ENCODE measurements at places on chromosomes 12 and 14.
A peak's percentile ranks its signal among the peaks of the same experiment; 100 is the strongest.

DNA sequence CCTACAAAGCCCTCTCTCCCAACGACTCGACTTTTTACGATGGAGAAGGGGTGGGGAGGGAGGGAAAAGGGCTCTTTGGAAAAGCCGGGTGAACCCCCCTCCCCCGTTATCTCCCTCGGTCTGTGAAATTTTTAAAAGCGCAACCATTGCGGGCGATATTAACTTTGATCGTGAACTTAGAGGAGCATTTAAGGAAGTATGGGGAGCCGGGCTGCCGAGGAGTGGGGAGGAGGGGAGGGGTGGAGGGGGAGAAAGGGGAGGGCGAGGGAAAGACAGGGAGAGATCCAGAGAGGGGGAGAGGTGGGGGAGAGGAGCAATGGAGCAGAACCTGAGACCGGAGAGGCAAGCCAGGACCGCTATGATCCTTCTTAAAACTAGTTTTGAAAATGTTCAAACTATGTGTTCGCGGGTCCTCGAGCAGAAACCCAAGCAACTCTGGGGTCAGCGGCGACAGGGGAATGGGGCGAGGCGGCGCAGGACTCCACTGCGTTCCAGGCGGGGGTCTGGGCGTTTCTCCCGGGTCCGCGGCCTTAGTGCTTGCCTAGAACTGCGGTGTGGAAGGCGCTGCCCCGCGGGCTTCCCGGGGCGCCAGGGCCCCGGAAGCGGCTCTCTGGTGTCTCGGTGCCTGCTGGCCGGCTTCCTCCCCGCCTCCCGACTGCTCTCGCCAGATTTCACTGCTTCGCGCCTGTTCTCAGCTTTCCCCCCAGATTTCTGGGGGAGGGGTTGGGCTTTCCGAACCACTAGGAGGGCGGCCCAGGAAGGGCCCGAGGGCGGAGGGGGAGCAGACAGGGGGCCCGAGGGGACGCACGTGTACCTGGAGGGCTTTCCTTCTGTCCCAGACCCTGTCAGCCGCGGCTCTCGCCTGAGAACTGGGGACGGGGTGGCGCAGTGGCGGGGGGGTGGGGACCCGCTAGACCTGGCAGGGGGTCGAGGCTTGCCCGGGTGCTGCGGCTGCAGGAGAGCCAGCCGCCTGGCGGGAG is at the start of gene HOTAIR:
HOTAIR (minus strand) TSS at position 871 of the 980 bp plus-strand sequence.
- peaks cover 26% of the 10 kb centered on the region for H3K4me1 ChIP-seq
- H3K4me3 ChIP-seq, result peak within 1 kb of the TSS; percentile 47
- peak; percentile 54 for DNase-seq
- peaks cover 100% of the 10 kb centered on the region for H3K27me3 ChIP-seq
- H3K27ac ChIP-seq, result no peak within 1 kb of the TSS

DNA sequence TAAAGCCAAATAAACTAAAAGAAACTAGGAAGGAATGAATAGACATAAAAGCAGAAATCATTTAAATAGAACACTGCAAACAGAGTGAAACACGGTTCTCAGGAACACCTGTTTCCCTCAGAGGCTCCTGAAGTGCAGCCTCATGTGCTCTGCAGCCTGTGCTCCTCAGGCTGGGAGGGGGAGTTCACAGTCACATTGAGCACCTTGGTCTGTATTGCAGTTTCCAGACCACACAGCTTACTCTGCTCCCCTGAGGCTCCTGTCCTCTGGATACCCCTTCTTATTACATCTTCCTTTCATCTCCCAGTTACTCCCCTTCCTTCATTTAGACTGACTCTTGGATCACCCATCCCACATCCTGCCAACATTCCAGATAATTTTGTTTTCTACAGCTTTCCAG is 49.7 kb upstream of the DCD start:
- H3K27ac ChIP-seq, result no peak overlapping the region
- no peak overlapping the region for H3K4me3 ChIP-seq
- no peaks in the 10 kb centered on the region for H3K4me1 ChIP-seq
- H3K36me3 ChIP-seq, result no peaks in the 10 kb centered on the region
- H3K27me3 ChIP-seq, result no peaks in the 10 kb centered on the region

- no peaks in the 10 kb centered on the region for H3K36me3 ChIP-seq
- H3K27me3 ChIP-seq, result no peaks in the 10 kb centered on the region
These were observed 24.6 kb upstream of the NUDT14 start for GRCh38 chr14:105205673-105206208.

DNA sequence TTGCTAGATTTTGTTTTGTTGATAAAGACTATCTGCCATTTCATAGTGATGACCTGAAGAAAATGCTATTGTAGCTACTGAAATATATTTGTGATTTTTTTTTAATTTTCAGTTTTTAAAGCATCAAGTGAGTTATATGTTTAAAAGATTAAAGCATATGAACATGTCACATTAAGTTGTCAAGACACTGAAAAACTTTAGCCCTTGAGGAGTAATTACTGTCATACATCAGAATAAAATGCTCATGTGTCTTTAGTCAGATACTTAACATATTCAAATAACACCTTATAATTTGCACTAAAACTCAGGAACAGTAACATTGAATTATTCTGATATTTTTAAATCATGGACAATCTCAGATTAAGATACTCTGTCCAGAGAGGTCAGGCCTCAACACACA is 108.1 kb upstream of the ATXN7L3B start:
- no peak overlapping the region for H3K27ac ChIP-seq
- DNase-seq, result no peak
- H3K4me1 ChIP-seq, result no peaks in the 10 kb centered on the region
- H3K4me3 ChIP-seq, result no peak overlapping the region

DNA sequence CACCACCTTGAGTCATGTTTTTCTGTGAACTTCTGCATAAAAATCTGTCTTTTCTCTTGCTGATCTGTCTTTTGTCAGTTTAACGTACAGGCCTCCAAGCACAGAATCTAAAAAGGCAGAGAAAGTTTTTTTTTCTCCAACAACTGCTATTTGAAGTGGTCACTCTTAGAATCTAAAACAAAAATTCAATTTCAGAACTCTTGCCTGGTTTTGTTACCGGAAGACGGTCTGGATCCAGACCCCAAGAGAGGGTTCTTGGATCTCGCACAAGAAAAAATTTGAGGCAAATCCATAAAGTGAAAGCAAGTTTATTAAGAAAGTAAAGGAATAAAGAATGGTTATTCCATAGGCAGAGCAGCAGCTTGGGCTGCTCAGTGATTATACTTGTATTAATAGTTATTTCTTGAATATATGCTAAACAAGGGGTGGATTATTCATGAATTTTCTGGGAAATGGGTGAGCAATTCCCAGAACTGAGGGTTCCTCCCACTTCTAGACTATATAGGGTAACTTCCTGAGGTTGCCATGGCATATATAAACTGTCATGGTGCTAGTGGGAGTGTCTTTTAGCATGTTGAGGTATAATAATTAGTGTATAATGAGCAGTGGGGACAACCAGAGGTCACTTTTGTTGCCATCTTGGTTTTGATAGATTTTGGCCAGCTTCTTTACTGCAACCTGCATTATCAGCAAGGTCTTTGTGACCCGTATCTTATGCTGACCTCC is 150.0 kb upstream of the PLEKHA5 start:
- peak overlapping the region; percentile 56 for H3K27ac ChIP-seq
- 0 out of 2 replicates have a peak overlapping the region, but pooled peaks have one; percentile 3 for H3K4me3 ChIP-seq
- no peaks in the 10 kb centered on the region for H3K27me3 ChIP-seq
- DNase-seq, result no peak
- peaks cover 39% of the 10 kb centered on the region for H3K4me1 ChIP-seq
- H3K36me3 ChIP-seq, result no peaks in the 10 kb centered on the region

DNA sequence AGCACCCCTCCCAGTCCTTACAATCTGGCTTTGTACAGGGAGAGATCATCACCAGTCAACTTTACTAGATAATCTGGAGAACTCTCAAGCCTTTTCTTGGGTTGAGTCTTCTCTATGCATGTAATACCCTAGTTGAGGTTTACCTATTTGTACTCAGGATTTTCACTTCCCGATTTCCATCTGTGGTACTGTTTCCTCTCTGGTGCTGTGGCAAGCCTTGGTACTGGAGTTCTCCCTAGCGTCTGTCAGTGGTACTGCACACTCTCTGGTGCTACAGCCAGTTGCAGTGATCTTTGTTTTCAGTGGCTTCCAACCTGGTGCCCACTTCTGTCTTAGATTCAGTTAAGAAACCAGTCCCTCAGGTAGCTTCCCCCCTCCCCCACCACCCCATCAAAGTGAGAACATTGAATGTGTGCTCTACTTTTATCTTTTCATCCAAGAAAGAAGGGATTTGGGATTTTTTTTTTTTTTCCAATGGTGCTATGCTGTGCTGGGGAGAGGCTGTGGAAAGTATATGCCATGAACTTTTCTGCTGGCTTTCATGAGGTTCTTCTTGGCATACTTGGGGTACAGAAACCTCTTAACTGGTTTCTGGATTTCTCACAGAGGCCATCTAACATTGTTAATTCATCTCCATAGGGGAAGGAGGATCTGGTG is 69.4 kb upstream of the EVL start:
- no peaks in the 10 kb centered on the region for H3K4me1 ChIP-seq
- no peak overlapping the region for H3K4me3 ChIP-seq
- DNase-seq, result peak; percentile 93
- H3K36me3 ChIP-seq, result no peaks in the 10 kb centered on the region
- H3K27ac ChIP-seq, result no peak overlapping the region

- no peaks in the 10 kb centered on the region for H3K4me1 ChIP-seq
- DNase-seq, result no peak
- no peaks in the 10 kb centered on the region for H3K36me3 ChIP-seq
These were observed 11.7 kb upstream of the TMX1 start for GRCh38 chr14:51228391-51228790.

- DNase-seq, result no peak
- no peak overlapping the region for H3K4me3 ChIP-seq
- H3K27ac ChIP-seq, result no peak overlapping the region
- no peaks in the 10 kb centered on the region for H3K4me1 ChIP-seq
- H3K27me3 ChIP-seq, result no peaks in the 10 kb centered on the region
These were observed 10.6 kb downstream of the EIF2B2 start for GRCh38 chr14:75013290-75013689.

- no peak overlapping the region for H3K27ac ChIP-seq
- H3K27me3 ChIP-seq, result no peaks in the 10 kb centered on the region
- peaks cover 20% of the 10 kb centered on the region for H3K4me1 ChIP-seq
These were observed 76.5 kb downstream of the SPRING1 start for GRCh38 chr12:116661341-116661740.

DNA sequence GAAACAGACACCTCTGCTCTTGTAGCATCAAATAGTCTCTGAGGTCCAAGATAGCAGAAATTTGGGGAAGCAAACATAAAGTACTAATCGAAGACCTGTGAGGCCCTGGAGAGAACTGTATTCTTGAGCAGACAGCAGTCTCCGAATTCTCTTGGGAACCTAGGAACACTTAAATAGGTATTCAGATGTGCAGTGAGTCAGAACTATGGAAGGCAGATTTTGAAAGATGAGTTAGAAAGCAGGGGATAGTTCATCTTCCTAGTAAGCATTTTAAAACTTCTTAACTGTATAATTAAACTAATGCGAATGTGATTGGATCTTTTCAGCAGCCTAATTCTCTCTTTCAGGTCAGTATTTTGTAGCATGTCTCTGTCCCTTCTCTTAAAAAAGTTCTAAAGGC is 30.6 kb downstream of the NAA30 start:
- no peak overlapping the region for H3K4me3 ChIP-seq
- no peaks in the 10 kb centered on the region for H3K4me1 ChIP-seq
- H3K27me3 ChIP-seq, result no peaks in the 10 kb centered on the region
- no peak for DNase-seq
- H3K36me3 ChIP-seq, result no peaks in the 10 kb centered on the region
- no peak overlapping the region for H3K27ac ChIP-seq

DNA sequence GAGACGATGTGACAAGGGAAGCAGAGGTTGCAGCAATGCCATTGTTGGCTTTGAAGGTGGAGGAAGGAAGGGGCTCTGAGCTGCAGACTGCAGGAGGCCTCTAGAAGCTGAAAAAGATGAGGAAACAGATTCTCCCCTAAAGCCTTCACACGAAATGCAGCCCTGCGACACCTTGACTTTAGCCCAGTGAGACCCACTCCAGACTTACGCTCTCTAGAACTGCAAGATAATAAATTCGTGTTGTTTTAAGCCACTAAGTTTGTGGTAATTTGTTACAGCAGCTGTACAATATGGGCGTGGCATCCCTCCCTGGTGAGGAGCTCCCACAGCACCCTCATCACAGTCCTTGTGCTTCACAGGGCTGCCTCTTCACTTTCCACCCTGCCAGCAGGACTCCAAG is 53.2 kb downstream of the GOLGA5 start:
- H3K4me3 ChIP-seq, result no peak overlapping the region
- no peaks in the 10 kb centered on the region for H3K36me3 ChIP-seq
- H3K27ac ChIP-seq, result no peak overlapping the region
- H3K4me1 ChIP-seq, result no peaks in the 10 kb centered on the region
- no peak for DNase-seq

DNA sequence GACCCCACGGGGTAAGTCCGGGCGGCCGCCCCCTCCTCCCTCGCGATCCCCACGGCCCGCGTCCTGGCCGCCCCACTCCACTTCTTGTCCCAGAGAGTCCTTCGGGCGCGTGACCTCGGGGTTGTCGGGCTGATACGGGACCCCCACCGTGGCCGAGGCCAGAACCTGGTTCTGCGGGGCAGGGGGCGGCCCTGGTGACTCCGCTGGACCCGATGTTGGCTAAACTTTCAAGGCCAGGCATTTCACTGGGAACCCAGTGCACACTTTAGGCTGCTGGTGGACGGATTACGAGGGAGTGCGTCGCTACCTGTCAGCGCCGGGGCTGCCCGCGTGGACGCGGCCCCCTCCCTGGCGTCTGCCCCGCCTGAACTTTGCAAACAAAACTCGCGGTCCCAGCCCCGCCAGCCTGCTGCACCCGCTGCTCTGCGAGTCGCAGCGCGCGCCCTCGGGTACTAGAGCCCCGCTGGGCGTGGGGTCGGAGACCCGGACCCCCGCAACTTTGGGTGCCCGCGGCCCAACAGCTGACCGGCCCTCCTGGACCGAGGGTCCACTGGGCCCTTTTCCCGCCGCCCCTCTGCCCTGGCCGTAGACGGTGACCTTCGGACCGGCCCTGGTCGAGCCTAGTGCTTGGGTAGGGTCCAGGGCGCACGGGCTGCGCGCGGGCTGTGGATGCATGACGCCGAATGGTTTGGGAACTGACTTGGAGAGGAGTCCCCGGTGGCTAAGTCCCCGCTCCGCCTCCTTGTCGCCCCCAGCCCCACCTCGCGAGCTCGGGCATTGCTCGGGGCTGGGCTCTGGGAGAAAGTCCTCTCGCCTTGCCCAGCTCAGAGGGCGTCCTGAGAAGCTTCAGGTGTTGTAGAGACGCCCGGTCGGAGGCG is 624 bp downstream of the RIN3 start:
- H3K27ac ChIP-seq, result no peak overlapping the region
- no peaks in the 10 kb centered on the region for H3K4me1 ChIP-seq
- H3K4me3 ChIP-seq, result peak overlapping the region; percentile 75
- DNase-seq, result peak; percentile 58

Data from GM23338 (cell line).